Activated CD8-positive, alpha-beta memory T cell treated with anti-CD3 and anti-CD28 coated beads, Interleukin-2, amount 10 ng/mL, durations not matched to agents 7 days and 5 days (primary cell): ENCODE measurements at places on chromosomes 3 and 15.

DNA sequence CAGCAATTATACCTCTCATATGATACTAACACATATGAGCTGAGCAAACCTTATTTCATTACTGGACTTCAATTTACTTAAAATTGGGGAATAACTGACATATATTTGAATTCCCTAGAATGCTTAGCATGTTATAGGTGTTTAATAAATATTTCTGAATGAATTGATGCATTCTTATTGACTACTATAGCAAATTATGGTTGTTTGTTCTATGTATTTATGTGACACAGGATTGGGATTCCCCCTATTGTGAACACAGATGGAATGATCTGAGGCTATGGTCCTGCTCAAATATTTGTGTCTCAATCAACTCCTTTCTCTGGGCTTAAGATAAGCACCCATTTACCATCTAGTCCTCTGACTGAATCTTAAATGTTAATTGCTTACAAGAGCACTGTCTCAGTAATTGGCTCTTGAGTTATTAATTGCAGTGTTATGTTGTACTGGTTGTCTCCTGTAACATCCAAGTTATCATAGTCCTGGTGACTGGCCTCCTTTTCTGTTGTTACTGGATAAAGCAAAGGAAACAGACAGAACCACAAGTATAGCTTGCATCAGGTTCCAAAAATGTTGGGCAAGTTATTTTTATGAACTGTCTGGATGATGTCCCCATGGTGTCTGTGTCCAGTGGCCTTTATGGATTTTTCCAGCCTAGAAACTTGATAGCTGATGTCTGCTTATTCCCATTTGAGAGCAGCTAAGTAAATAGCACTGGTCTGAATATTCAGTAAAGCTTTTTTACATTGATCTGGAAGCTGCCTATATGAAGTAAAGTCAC, 2.3 kb upstream of the UACA start:
- H3K4me3 ChIP-seq = no peak overlapping the region
- no peak for DNase-seq
- peaks cover 53% of the 10 kb centered on the region for H3K27me3 ChIP-seq

GRCh38 chr3:48222616-48223513, at the start of gene CAMP:
Gene CAMP (plus strand): TSS chr3:48223495. CDS start chr3:48223512, 17 bp downstream.
- H3K4me1 ChIP-seq = peaks cover 6% of the 10 kb centered on the region
- peaks cover 9% of the 10 kb centered on the region for H3K27me3 ChIP-seq
- no peak within 1 kb of the TSS for H3K4me3 ChIP-seq
- DNase-seq = no peak
- H3K27ac ChIP-seq = no peak within 1 kb of the TSS

DNA sequence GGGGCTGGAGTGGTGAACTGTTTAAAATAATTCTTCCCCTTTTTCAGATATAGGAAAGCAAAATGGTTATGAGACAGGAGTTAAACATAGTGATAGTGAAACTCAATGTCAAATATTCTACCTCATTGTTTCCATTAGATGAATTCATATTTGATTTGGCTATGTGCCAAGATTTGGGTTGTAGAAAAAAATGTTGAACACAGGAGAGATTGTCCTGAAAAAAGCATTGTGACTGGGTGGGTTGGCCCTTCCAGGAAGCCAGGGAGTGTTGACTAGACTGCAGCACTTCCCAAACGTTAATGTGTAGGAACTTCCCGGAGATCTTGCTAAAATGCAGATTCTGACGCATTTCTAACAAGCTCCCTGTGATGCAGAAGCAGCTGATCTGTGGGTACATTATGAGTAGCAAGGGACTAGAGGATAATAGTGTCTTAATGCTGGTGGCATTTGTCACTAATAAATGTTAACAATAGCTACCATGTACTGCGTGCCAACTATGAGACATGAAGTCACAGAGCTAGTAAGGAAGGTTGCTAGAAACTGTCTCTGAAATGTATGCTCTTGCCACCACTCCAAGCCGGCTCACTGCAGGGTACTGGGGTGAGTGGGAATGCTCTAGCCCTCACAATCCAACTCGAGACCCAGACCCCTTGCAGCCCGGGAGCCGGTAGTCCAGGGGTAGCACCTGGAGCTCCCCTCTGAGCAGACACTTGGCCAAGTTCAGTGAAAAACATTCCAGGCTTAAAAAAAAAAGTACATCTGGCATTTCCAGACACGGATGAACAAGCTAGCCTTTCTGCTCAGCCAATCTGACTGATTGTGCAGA, 120.6 kb downstream of the CD47 start:
- no peak for DNase-seq
- no peak overlapping the region for H3K4me3 ChIP-seq
- no peaks in the 10 kb centered on the region for H3K4me1 ChIP-seq
- no peak overlapping the region for H3K27ac ChIP-seq
- no peaks in the 10 kb centered on the region for H3K27me3 ChIP-seq

DNA sequence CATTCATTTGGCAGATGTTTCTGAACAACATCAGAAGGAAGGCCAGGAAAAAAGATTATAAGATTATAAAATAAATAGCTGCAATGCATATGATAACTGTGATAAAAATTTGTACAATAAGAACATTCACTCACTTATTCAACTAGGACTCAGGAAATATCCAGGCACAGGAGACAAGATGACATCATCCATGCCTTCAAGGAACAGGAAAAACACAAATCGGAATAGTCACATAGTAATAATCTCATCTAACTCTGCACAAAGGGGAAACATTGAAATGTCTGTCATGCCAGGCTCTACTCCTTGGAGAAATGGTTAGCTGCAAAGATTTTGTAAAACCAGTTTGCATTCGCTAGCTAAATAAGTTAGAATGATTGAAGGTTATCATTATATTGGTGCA, 233.5 kb upstream of the AGTR1 start:
- H3K36me3 ChIP-seq = no peaks in the 10 kb centered on the region
- no peak overlapping the region for H3K27ac ChIP-seq
- H3K27me3 ChIP-seq = no peaks in the 10 kb centered on the region
- no peak for DNase-seq
- peaks cover 2% of the 10 kb centered on the region for H3K4me1 ChIP-seq
- no peak overlapping the region for H3K4me3 ChIP-seq

- no peak for DNase-seq
- no peaks in the 10 kb centered on the region for H3K27me3 ChIP-seq
- H3K4me1 ChIP-seq = no peaks in the 10 kb centered on the region
- H3K36me3 ChIP-seq = no peaks in the 10 kb centered on the region
Measured at GRCh38 chr3:29100292-29100691, 180.6 kb upstream of the RBMS3 start.

GRCh38 chr3:101166150-101166549, 154.2 kb downstream of the IMPG2 start:
- H3K27me3 ChIP-seq = peaks cover 10% of the 10 kb centered on the region
- DNase-seq = no peak
- no peak overlapping the region for H3K27ac ChIP-seq
- H3K4me1 ChIP-seq = peaks cover 4% of the 10 kb centered on the region

GRCh38 chr3:151281671-151282324, 3.5 kb upstream of the P2RY14 start:
- H3K27ac ChIP-seq = no peak overlapping the region
- no peaks in the 10 kb centered on the region for H3K36me3 ChIP-seq
- H3K4me1 ChIP-seq = peaks cover 61% of the 10 kb centered on the region
- no peak overlapping the region for H3K4me3 ChIP-seq
- no peaks in the 10 kb centered on the region for H3K27me3 ChIP-seq

DNA sequence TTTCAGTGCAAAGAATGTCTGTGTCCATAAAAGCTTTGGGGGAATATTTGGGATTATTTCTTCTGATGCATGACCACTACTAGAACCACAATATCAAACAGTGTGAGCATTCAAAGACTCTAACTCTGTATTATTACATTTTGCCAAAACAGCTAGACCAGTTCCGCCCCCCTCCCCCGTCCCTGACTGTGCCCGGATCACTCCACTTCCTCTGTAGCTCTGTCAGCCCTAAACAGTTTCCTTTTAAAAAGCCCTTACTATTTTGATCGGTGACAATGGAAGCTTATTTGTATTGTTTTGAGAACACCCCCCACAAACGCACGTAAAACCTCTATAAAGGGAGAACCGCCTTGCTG, 36.6 kb upstream of the EPHB3 start:
- H3K27me3 ChIP-seq = peaks cover 64% of the 10 kb centered on the region
- peak overlapping the region; percentile 63 for H3K27ac ChIP-seq
- DNase-seq = peak; percentile 53

GRCh38 chr15:68311464-68311835, 33.9 kb downstream of the FEM1B start:
- H3K4me1 ChIP-seq = peaks cover 4% of the 10 kb centered on the region
- no peak overlapping the region for H3K4me3 ChIP-seq
- peaks cover 11% of the 10 kb centered on the region for H3K27me3 ChIP-seq
- H3K36me3 ChIP-seq = no peaks in the 10 kb centered on the region

GRCh38 chr15:66489179-66489791, 8.3 kb downstream of the SNAPC5 start:
- no peak for DNase-seq
- H3K27ac ChIP-seq = no peak overlapping the region
- no peak overlapping the region for H3K4me3 ChIP-seq
- H3K36me3 ChIP-seq = peaks cover 43% of the 10 kb centered on the region

- no peak for DNase-seq
- no peaks in the 10 kb centered on the region for H3K27me3 ChIP-seq
- H3K4me1 ChIP-seq = peaks cover 3% of the 10 kb centered on the region
- H3K4me3 ChIP-seq = no peak overlapping the region
Measured at GRCh38 chr3:113600418-113601182, 68.2 kb downstream of the SIDT1 start.
